ENCODE measurements at places on chromosomes 6 and 20.
A peak's percentile ranks its signal among the peaks of the same experiment; 100 is the strongest.

- no peak for DNase-seq
Observed at GRCh38 chr6:29171736-29172135, 1.0 kb downstream of the OR2J2 start.

DNA sequence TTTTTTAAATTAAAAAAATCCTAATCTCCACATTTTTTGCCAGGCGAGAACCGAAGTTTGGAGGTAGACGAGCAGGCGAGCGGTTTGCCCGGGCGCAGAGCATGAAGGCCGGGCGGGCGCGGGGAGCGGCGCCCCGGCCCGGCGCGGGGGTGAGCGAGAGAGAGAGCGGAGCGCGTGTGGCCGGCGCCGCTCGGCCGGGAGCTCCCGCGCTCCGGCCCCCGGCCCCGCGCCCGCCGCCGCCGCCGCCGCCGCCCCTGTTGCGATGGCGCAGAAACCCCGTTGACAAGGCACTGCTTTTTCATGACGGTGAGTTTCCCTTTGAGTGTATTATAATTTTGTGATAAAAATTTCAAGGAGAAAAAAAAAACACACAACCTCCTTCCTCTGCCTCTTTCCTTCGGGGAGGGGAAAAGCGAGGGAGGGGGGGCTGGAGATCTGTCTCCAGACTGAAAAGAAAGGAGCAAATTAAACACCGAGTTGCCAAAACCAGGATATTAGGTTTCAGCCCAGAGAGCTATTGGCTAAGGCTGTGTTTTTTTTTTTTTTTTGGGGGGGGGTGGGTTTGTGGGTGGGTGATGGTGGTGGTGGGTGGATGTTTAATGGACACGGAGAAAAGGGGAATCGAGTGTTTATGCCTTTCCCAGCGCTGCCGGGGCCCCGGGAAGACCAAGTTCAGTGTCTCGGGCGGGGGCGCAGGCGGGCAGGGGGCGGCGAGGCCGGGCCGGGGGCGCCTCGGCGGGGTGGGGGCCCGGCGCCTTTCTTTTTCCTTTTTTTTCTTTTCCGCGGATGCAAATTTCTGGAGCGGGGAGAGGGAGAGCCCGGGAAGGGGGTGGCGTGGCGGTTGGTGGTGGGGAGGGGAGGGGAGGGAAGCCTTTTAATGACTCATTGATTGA lies at the start of gene BICRAL:
BICRAL (plus strand) TSS at position 257 of the 893 bp plus-strand sequence. CDS start 39,971 bp downstream, outside the sequence.
- peak; percentile 89 for DNase-seq

- no peak for DNase-seq
Observed at GRCh38 chr6:156654919-156655918, 122.0 kb upstream of the ARID1B start.

GRCh38 chr20:45462711-45463509 lies 6.6 kb upstream of the WFDC2 start:
- no peak for DNase-seq

GRCh38 chr6:27312146-27312949 lies at the start of gene POM121L2:
POM121L2 (minus strand) TSS chr6:27312273; CDS start chr6:27312170, 103 bp downstream.
- DNase-seq: peak; percentile 84

DNA sequence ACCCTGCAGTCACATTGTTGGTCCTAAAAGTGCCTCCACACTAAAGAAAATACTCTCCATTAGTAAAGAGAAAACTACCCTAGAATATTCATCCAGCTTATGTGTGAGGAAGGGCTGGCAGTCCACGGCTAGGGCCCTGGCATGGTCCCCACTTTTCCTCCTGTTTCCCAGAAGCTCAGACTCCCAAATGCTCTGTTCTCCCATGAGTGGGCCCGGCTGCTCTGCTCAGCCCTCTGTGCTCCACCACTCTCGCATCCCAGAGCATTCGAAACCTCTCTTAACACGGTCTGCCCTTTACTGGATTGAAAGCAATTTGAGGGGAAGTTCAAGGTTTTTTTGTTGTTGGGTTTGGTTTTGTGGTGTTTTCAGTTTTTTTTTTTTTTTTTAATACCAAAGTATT lies 61.8 kb downstream of the APCDD1L start:
- no peak for DNase-seq

- peak; percentile 57 for DNase-seq
Observed at GRCh38 chr6:163860287-163861081, 446.0 kb downstream of the QKI start.

- DNase-seq: no peak
Observed at GRCh38 chr6:39388606-39389483, 66.3 kb upstream of the KCNK16 start.

DNA sequence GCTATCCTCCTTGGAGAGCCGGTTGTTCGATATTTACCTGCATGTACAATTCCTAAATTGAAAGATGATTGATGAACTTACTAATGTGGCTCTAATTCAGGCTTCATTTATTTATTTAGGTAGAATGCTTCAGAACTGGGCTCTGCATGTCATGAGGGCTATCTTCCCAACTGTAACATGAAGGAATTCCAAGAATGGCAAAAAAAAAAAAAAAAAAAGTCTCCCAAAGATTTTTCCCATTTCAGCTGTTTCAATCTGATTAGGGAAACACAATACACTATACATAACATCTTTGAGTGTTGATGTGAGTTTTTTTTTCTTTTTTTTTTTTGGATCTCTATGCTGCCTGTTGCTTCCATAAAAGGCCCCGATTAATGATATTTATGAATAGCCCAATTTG lies 120.1 kb upstream of the SHLD1 start:
- DNase-seq: no peak

- no peak for DNase-seq
Observed at GRCh38 chr6:92460133-92460532, 959.2 kb downstream of the EPHA7 start.

- DNase-seq: no peak
Observed at GRCh38 chr6:29811377-29811776, 16.2 kb upstream of the HLA-G start.

GRCh38 chr20:51365670-51366069 lies 176.8 kb downstream of the NFATC2 start:
- no peak for DNase-seq

GRCh38 chr6:146410851-146411595 lies 132.6 kb upstream of the RAB32 start:
- no peak for DNase-seq

DNA sequence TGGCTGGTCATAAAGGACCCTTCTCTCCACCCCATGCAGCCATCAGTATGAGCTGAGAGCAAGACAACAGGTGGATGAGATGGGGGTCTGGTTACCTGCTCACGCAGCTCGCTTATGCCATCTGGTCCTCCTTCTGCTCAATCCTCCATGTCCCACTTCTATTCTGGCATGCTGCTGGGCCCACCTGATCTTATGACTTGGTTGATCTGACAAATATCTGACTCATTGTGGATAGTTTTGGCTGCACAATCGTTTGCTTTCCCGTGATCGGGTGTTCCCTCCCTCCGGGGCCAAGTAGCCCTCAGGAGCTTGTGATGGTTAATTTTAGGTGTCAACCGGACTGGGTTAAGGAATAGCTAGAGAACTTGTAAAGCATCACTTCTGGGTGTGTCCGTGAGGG lies 26.6 kb upstream of the ELMO2 start:
- no peak for DNase-seq

DNA sequence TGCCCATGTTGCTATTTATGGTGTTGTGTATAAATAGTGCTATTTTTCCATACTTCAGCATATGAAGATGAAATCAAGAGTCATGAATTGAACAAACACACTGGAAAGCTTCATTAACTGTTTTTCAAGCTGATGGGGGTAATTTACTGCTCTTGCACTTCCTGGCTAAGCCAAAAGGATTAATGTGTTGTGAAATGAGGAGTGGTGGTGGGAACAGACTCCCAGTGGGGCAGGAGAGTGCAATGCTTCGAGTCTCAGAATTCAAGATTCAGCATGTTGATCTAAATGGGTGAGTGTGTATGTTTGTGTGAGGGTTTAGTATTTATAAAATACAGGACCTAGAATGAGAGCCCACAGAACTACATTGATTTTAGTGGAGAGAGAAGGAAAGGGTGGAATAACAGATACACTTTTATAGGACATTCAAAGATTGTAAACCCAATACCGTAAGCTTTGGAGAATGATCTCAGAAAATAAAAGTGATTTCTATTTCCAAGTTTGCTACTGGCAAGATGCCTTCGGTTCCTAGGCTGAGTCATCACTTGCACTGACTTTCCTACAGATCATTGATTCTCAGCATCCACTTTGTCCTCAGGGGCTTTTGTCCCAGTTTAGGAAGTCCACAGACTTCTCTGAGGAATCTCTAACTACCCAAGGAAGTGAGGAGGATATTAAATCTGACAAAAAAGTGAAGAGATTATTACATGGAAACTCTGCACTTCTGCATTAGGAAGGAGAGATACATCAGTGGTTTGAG lies 303.6 kb downstream of the TRDN start:
- no peak for DNase-seq

DNA sequence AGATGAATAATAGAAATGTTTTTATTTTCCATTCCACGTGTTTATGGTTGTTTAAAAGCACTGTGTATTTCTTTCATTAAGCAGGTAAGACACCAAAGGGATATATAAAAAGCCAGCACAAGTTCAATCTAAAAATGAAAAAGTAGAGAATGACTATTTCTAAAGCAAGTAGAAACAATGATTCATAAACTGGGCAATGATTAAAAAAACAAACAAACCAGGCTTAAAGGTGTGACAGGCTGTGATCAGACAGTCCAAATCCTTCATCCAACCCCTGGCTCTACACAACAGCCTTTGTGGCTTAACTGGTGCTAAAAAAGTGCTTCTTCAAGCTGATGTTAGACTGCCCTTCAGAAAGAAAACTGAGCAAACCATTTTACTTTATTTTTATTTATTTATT lies 45.7 kb upstream of the TSHZ2 start:
- DNase-seq: no peak

- no peak for DNase-seq
Observed at GRCh38 chr20:35871259-35871771, 83.0 kb downstream of the SCAND1 start.

DNA sequence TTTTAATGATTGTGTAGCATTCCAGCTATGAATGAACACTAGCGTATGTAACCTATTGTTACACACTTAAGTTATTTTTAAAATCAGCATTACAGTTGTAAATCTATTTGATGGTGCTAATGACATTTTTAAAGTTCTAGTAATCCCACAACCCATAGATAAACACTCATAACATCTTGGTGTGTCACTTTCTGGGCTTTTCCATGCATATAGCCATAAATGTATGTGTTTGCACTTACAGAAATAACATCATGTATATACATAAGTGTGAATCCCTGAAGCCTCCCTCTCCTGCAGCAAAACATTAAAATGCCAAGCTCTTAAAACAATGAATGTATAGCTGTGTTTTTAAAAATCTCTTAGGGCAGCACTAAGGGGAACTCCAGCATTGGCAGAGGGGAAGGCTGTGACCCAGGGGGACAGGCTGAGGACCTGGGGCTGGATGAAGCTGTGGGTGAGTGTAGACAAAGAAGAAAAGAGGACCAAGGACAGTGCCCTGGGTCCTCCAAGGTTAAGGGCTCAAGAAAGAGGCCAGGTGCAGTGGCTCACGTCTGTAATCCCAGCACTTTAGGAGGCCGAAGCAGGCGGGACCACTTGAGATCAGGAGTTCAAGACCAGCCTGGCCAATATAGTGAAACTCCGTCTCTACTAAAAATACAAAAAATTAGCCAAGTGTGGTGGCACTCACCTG lies 929 bp upstream of the CENPB start:
- no peak for DNase-seq

DNA sequence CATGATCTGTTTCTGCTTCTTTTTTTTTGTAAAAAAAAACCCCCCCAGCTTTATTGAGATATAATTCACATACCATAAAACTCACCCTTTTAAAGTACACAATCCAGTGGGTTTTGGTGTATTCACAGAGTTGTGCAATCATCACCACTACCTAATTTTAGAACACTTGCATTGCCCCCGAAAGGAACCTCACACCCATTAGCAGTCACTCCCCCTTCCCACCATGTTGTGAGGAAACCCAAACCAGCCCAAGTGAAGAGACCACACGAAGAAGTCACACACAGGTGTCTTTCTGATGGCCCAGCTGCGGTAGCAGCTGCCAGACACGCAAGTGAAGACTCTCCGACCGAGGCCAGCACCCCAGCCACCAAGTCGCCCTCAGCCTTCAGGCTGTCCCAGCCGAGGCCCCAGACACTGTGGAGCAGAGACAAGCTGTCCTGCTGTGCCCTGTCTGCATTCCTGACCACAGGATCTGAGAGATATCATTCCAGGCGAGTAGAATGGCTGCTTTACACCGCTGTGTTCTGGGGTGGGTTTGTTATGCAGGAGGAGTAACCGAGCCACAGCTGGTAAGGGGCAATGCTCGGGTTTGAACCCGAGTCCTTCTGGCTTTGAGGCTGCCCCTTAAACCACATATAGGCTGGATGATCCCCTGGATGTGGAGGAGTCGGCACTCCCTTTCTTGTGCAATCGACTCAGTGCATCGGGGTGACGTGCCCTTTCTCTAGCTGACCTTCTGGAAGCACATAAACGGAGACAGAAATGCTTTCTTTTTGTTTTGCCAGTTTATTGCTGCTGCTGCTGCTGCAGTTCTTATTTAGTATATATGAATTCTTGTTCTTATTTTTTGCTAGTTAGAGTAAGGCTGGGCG lies 59.1 kb upstream of the PTPN1 start:
- DNase-seq: peak; percentile 49

GRCh38 chr6:303948-304558 lies 11.8 kb downstream of the DUSP22 start:
- no peak for DNase-seq

GRCh38 chr6:111803371-111803770 lies 69.9 kb downstream of the FYN start:
- DNase-seq: no peak

DNA sequence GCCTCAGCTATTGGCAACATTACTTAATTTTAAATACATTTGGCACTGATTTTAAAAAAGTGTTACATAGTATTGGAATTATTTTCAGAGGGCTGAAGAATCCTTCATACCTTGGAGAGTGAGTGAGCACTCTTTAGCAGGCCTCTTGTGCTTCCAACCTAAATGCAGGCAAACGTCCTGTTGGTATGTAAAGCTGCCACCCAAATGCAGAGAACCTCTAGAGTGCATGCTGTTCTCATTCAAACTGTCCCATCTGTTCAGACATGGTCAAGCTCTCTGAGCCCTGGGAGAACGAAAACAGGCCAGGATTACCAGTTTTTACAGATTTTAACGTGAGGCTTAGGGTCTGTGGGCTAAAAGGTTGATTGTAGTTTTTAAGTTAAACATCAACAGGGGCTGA lies 378.0 kb upstream of the FLRT3 start:
- no peak for DNase-seq

GRCh38 chr20:23995905-23996666 lies 7.5 kb upstream of the GGTLC1 start:
- DNase-seq: no peak

DNA sequence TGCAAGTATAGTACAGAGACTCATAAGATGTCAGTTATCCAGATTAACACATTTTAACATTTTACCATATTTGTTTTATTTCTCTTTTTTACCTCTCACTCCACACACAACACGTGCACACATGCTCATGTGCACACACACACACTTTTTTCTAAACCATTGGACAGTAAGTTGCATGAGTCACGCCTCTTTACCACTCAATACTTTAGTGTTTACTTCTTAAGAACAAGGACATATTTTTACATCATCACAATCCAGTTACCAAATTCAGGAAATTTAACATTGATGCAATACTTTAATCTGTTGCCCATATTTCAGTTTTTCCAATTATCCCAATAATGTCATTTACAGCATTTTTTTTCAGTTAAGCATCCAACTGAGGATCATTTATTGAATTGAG lies 109.0 kb downstream of the RIN2 start:
- no peak for DNase-seq

- peak; percentile 14 for DNase-seq
Observed at GRCh38 chr6:53361549-53362031, 12.8 kb upstream of the ELOVL5 start.

- no peak for DNase-seq
Observed at GRCh38 chr20:33875055-33875454, 63.9 kb downstream of the CHMP4B start.

GRCh38 chr6:161546632-161547031 lies 272.8 kb upstream of the AGPAT4 start:
- DNase-seq: no peak

GRCh38 chr6:124466949-124467348 lies 495.3 kb upstream of the RNF217 start:
- no peak for DNase-seq

All from retina (tissue), 1 donor.